Metanephros (tissue), 2 donors: ENCODE measurements at places on chromosomes 7 and 10. TPM values are rescaled to one million over a fixed set of nuclear protein-coding genes. Genes with fewer than 3 reads are reported as not detected.

Gene ARF5
- total RNA-seq: 144 TPM

Gene MYOZ1
- 196 TPM for total RNA-seq

Gene VAX1
- total RNA-seq: not detected

Gene ZNF804B
- total RNA-seq: 0.23 TPM

Gene TDRD1
- total RNA-seq: 0.06 TPM

Gene ADCY1
- 4.3 TPM for total RNA-seq

Gene TAS2R41
- not detected for total RNA-seq

Gene NUTM2A
- total RNA-seq: 2.7 TPM

Gene FGF8
- 5.8 TPM for total RNA-seq

Gene GRID1
- total RNA-seq: 2.7 TPM

Gene XRCC2
- total RNA-seq: 4.1 TPM

Gene SGCE
- total RNA-seq: 112 TPM

Gene CHST3
- 28.2 TPM for total RNA-seq

Gene CPXM2
- total RNA-seq: 9.5 TPM

Gene CNPY4
- 24.8 TPM for total RNA-seq
